ENCODE measurements at places on chromosomes 11 and 22.

DNA sequence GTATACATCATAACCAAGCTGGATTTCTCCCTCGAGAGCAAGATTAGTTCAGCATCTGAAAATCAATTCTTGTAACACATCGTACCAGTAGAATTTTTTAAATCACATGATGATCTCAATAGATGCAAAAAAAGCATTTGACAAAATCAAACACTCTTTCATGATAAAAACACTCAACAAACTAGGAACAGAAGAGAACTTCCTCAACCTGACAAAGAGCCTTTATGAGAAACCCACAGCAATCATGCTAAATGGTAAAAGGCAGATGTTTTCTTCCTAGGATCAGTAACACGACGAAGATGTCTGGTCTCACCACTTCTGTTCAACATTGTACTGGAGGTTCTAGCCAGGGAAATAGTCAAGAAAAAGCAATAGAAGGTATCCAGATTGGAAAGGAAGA, 34.1 kb upstream of the TMPRSS4 start:
- DNase-seq, result no peak

DNA sequence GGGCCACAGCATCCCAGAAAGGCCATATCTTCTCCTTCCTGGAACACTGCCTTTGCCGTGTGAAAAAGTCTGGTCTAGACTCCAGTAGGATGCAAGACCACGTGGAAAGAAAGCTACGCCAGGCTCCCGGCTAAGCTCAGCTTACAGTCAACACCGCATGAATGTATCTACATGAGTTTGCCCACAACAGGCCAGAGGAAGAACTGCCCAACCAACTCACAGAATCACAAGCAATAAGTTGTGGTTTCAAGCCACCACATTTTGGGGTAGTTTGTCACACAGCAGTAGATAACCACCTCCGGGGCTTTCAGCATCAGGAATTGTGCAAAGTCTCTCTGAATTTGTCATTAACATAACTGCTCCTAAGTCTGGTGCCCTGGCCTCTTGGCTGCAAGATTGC, 27.3 kb downstream of the HSPA8 start:
- DNase-seq, result no peak

- no peak for DNase-seq
Observed at GRCh38 chr11:120244476-120245365, 4.8 kb downstream of the POU2F3 start.

DNA sequence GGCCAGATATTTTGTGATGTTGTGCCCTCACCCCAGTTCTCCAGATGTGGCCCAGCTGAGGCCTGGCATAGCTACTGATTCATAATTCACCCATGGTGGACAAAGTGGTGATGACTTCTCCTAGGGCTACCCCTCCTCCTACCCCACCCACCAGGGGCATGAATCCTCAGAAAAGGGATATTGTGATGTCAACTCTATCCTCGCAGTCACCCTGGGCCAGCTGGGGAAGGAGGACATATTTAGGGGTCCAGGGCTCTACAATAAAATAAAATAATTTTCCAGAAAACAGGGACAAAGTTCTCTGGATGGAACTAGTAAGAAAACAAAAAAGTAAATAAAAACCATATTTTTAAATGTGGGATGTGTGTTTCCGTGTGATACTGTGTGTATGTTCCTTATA, at the start of gene UBQLNL:
TSS of gene UBQLNL (minus strand) at position 101 of the 400 bp plus-strand sequence. CDS start 258 bp downstream, outside the sequence.
- no peak for DNase-seq

DNA sequence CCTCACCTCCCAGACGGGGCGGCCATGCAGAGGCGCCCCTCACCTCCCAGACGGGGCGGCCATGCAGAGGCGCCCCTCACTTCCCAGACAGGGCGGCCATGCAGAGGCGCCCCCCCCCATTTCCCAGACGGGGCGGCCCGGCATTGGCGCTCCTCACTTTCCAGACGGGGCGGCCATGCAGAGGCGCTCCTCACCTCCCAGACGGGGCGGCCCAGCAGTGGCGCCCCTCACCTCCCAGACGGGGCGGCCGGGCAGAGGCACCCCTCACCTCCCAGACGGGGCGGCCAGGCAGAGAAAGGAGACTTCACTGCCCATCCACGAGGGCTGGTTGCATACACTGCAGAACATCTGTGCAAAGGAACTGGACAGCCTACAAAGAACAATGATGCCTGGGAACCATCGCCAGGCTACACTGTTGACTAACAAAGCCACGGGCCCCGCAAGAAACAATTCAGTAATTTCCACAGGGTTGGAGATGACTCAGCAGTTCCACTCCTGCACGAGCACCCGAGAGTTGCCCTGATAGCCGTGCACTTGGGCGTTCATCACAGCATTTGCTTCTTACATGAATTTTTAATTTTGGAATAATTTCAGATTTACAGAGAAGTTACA, 58.7 kb downstream of the CTTN start:
- no peak for DNase-seq

GRCh38 chr11:31823644-31824331, 12.7 kb upstream of the PAX6 start:
- no peak for DNase-seq

DNA sequence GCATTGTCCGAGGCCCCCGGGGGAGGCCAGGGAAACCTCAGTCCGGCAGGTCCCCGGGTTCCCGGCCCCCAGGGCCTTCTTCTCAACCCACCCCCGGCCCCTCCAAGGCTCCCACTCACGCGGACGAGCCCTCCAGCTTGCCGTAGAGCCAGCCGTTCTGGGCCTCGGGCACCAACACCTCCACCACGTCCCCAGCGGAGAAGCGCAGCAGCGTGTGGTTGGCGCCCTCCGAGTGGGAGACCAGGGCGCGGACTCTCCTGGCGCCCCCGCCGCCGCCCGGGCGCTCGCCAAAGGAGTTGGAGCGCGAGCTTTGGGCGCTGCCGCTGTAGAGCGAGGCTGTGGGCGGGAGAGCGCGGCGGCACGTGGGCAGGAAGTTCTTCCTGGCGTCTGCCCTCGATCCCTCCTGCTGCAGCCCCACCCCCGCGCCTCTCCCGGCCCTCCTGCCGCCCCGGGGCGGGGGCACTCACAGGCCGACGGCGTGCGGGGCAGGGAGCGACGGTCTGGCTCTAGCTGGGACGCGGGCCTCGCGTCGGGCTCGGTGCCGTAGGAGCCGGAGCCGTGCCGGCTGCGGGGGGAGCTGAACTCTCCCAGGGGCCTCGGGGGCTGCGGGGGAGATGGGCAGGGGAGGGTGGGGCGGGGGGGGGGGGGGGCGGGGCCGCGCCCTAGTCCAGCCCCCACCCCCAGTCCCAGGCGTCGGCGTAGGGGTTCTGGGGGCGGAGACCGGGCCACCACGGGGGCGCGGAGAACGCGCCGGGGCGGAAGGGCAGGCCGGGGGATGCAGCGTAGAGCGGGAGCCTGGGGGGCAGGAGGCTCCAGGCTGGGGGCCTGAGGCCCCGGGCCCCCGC, 4.9 kb upstream of the SLC16A8 start:
- no peak for DNase-seq

- no peak for DNase-seq
Observed at GRCh38 chr11:76625472-76626186, 44.9 kb downstream of the LRRC32 start.

DNA sequence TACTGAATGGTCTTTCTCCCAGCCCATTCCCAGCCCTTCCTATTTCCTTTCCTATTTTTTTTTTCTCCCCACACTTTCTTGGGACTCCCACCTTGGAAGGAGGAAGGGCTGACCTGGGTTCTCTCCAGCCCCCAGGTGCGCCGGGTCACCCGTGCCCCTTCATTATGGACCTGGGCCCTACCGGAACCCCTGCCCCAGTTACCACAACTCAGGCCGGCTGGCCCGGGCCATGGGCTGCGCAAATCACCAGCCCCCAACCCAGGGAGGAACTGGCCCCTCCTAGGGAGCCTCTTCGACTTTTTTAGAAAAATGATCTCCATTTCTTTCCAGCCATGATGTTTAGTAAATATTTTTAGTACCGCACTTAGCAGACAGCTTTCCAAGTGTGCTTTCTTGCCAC, 62.2 kb downstream of the MORC2 start:
- no peak for DNase-seq

DNA sequence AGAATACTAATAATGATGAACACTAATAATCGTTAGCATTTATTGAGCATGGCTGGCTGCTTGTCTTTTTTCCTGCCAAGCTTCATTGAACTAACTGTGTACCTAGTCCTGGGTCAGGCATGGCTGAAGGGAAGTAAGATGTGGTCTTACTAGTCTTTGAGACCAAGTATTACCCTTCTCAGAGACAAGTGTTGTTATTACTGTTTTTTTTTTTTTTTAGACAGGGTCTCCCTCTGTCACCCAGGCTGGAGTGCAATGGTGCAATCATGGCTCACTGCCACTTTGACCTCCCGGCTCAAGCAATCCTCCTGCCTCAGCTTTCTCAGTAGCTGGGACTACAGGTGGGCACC, 4.6 kb downstream of the ST14 start:
- DNase-seq, result no peak

- DNase-seq, result no peak
Observed at GRCh38 chr11:46222490-46223251, 54.8 kb upstream of the CREB3L1 start.

- DNase-seq, result no peak
Observed at GRCh38 chr11:69443968-69444364, 37.5 kb upstream of the LINC01488 start.

- DNase-seq, result no peak
Observed at GRCh38 chr11:122317305-122317704, 201.3 kb upstream of the BLID start.

DNA sequence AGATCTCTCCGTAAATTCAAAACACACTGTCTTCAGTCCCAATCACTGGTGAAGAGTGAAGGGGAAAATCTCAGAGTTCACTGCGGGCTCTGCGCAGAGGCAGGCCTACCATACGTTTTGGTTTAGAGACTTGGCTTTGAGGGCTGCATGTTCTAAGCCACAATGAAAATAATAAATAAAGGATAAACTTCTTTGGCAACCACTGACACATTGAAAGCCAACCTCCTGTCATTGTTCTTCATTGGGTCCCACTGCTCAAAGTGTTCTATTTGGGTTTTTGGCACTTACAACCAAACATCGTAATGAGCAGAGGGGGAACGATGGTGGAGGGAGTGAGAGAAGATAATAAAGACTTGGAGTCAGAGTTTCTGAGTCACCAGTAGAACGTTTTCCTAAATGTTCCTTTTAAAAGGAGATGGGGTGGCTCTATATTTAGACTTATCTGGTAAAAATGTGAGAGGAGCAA, 472.9 kb downstream of the SOX6 start:
- DNase-seq, result no peak

DNA sequence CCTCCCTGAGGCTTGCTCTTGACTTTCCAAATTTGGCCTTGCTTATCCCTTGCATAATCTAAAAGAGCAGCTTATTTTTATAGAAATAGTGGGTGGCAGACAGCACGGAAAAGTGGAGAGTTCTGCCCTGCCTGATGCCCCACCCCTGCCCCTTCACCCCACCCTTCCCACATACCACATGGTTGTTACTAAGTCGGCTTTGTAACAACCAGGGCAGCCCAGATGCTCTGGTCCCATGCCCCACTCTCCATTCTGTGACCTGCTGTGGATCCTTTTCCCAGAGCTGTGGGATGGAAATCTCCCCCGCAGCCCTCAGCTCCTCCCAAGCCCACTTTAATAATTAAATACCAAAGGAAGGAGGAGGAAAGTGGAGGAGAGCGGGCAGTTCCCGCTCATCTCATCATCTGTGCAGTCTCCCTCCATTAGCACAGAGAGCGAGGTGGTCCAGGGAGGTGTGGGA, 10.9 kb downstream of the MRGPRF start:
- no peak for DNase-seq

DNA sequence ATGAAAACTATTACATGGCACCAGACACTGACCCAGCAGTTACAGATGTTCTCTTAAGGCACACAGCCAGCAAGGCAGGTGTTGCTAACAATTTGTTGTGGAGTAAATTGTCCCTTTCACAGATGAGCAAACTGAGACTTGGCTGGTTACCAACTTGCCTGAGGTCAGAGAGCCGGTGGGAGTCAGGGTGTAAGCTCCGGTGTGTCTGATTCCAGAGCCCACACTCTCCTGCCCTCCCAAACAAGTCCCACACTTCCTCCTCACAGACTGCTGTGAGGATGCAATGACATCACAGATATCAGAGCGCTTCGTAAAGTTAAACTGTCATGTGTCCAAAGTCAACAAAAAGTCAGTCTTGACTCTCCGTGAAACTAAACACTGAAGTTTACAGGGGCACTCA, 12.5 kb downstream of the GDPD5 start:
- DNase-seq, result no peak

DNA sequence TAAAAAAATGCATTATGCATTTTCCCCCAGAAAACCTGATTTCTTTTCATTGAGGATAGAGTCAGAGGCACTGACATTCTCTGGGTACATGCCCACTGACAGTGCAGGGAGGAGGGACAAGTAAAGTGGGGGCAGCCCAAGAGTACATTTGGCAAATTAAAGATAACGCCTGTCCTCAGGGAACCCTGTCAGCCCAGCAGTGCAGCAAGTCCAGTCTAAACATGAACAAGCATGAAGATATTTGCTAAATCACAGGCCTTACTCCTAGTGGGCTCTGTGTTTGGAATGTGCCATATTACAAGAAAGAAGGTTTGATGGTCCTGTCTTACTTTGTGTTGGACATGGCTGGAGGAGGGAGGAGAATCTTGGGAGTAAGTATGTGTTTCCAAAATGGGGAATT, 37.9 kb downstream of the AMOTL1 start:
- no peak for DNase-seq
